Hair follicular keratinocyte (primary cell): ENCODE measurements at places on chromosomes 7 and 10. TPM values are rescaled to one million over a fixed set of nuclear protein-coding genes. Genes with fewer than 3 reads are reported as not detected.

Gene ASAH2B
- total RNA-seq, result 3.2 and 3.8 TPM in 2 replicates

Gene TLX1
- total RNA-seq, result not detected in 2 replicates

Gene ACSM6
- total RNA-seq, result not detected in 2 replicates

Gene SPDYE11
- total RNA-seq, result not detected in 2 replicates

Gene RBP4
- not detected in 2 replicates for total RNA-seq

Gene EGR2
- total RNA-seq, result 0.78 TPM in 1 of 2 replicates, not detected in the other

Gene NME8
- total RNA-seq, result not detected in 2 replicates

Gene ZFAND4
- 4.3 and 6.1 TPM in 2 replicates for total RNA-seq

Gene CCDC172
- not detected in 2 replicates for total RNA-seq

Gene TMEM178B
- total RNA-seq, result under 0.01 TPM in 1 of 2 replicates, not detected in the other

Gene SHTN1
- total RNA-seq, result 7.4 and 7.8 TPM in 2 replicates

Gene SPRN
- total RNA-seq, result 0.16 TPM in 1 of 2 replicates, not detected in the other

Gene DYDC2
- total RNA-seq, result 0.08 TPM in 1 of 2 replicates, not detected in the other

Gene HTR7
- total RNA-seq, result 11.9 and 22.6 TPM in 2 replicates

Gene XRCC2
- 2.3 and 4.6 TPM in 2 replicates for total RNA-seq

Gene RAMP3
- total RNA-seq, result not detected in 2 replicates
